ENCODE measurements at places on chromosomes 2 and 18. TPM values are rescaled to one million over a fixed set of nuclear protein-coding genes. Genes with fewer than 3 reads are reported as not detected.

- no peak for DNase-seq
Measured at GRCh38 chr2:187775196-187775595, 221.0 kb upstream of the TFPI start.

DNA sequence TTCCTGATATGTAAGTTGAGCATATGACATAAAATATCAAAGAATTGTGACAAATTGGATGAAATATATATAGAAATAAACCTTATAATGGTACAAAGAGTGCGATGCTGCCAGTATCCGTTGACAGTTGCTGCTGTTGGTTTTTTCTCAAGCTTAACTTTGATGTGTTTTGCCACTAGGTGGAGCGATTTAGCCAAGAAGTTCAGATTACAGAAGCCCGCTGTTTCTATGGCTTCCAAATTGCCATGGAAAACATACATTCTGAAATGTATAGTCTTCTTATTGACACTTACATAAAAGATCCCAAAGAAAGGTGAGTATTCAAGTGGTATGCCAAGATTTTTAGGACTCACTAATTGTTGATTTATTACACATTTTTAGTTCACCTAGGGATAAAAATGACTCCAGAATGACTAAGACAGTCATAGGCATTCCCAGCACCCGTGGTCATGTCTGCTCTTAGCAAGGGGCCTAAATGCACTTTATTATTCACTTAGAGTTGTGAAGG lies 2.1 kb downstream of the RRM2 start:
- no peak for DNase-seq

DNA sequence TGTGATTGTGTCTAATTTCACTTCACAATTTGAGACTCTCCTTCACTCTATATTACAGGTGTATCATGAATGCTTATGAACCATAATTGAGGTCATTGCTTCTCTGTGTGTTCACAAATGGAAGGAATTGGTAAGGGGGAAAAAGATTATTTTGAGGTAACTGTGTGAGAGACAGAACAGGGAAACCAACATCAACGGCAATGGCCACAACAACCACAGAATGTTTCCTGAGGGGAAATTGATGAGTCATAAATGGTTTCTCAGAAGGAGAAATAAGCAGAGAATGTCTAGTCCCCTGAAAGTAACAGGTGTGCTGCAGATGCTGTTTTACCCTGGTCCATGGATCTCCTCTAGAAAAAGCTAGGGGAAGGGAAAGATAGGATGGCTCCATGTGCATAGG lies 361.2 kb upstream of the GALNT5 start:
- no peak for DNase-seq

GRCh38 chr18:44828080-44828479 lies 147.4 kb downstream of the SETBP1 start:
- DNase-seq: no peak

CNRIP1 gene
- total RNA-seq: 8.0 TPM

APCDD1 gene
- 38.0 TPM for total RNA-seq

RAB6D gene
- not detected for total RNA-seq

RTTN gene
- total RNA-seq: 10.6 TPM

DNA sequence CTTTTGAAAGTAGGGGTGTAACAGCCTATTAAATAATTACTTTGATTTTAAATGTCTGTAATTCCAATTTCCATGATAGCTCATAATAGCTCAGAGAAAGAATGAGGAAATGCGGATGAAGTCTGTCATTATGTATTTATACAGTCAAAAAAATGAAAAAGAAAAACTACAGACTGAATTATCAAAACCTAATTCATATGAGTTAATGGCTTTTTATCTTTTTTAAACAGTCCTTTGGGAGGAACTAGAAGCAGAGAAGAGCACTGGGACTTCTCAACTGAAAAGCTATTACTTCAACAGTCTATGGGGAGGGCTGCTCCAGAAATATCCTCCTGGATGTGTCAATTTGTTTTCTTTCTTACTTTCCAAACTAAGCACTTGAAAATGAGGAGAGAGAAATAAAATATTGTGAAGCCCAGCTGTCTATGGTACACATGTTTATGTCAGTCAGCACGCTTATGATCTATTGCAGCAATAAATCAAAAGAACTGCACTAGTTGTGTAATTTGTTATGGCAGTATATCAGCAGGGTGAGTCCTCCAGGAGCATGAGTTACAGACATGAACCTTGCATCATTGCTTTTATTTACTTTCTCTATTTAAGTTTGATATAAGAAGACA lies 1550.2 kb downstream of the LRP1B start:
- no peak for DNase-seq

ALKAL2 gene
- 1.1 TPM for total RNA-seq

DNA sequence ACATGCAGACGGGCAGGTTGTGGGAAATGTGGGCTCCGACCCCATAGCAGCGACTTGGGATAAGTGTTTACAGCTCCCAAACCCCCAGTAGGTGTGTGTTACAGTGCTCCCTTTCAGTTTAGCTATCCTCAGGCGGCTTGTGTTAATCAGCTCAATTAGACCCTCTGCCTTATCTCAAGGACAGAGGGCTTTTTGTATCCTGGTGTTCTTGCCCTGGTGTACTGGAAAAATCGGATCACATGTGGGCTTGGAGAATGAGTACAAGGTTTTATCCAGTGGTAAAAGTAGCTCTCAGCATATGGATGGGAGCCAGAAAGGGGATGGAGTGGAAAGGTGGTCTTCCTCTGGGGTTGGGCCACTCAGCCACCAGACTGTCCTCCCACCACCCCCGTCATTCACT lies 264.7 kb upstream of the SYT4 start:
- no peak for DNase-seq

PAX3 gene
- total RNA-seq: 0.30 TPM

GRCh38 chr18:3058328-3059191 lies 45.6 kb upstream of the LPIN2 start:
- DNase-seq: no peak

- DNase-seq: no peak
Measured at GRCh38 chr2:190129421-190130199, 67.1 kb upstream of the MSTN start.

GRCh38 chr2:60212181-60212945 lies 341.1 kb downstream of the BCL11A start:
- DNase-seq: no peak

ACKR3 gene
- 39.3 TPM for total RNA-seq

- DNase-seq: peak; percentile 84
Measured at GRCh38 chr2:241844066-241844728, 14.5 kb downstream of the PDCD1 start.

DNA sequence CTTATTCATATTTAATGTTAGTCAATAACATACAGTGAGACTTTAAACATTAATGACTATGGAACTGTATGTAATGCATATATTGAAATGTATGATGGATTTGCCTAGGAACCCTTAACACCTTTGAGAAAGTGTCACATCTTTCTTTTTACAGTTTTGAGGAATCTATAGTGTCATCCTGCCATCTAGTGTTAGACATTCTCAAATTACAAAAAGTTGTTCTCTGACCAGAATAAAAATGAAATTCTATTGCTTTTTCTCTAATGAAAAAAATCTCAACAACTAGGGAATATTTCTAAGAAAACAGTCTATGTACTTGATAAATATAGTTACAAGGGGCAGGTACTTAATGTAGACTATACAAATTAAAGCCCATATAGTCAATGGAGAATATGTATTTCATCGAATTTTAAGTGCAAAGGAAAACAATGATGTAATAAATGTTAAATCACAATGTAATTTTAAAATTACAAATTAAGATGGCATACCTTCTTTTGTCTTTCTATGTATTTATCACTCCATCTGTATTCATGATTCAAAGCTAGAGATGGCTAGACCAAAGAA lies 5.1 kb upstream of the CALCRL start:
- no peak for DNase-seq

DNA sequence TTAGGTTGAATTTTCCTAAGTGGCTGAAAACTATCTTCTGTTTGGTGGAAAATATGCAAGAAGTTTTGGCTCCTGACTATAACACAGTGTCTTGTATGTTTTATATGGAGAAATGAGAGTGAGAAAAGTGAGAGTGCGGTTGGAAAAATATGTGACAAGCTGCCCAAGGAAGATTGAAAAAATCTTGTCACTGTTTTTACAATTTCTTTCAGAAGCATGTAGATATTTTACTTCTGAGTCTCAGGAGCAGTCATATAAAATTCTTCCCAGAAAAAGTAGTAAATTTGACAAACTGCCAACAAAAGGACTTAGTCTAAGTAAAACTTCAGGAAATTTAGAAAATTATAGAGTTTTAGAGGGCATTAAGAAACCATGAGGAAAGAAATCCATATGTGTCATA lies 19.4 kb upstream of the RMND5A start:
- DNase-seq: no peak

DNA sequence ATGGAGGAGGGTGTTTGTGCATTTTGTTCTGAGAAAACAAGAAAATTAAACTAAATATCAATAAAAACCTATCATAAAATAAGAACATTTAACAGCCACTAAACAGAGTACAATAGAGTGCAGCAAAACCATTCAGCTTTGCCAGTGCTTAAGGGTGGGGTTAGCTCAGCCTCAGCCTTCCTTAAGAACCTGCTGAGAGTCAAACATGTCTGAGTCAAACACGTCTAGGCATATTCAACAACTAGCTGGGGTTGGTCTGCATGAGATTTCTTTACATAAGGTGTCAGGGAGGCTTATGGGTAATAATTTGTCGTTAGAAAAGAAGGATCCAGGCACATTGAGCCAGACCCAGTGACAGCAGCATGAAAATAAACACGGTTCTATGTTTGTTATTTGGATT lies 298.2 kb downstream of the SP3 start:
- DNase-seq: no peak

CYTIP gene
- 0.82 TPM for total RNA-seq

DNA sequence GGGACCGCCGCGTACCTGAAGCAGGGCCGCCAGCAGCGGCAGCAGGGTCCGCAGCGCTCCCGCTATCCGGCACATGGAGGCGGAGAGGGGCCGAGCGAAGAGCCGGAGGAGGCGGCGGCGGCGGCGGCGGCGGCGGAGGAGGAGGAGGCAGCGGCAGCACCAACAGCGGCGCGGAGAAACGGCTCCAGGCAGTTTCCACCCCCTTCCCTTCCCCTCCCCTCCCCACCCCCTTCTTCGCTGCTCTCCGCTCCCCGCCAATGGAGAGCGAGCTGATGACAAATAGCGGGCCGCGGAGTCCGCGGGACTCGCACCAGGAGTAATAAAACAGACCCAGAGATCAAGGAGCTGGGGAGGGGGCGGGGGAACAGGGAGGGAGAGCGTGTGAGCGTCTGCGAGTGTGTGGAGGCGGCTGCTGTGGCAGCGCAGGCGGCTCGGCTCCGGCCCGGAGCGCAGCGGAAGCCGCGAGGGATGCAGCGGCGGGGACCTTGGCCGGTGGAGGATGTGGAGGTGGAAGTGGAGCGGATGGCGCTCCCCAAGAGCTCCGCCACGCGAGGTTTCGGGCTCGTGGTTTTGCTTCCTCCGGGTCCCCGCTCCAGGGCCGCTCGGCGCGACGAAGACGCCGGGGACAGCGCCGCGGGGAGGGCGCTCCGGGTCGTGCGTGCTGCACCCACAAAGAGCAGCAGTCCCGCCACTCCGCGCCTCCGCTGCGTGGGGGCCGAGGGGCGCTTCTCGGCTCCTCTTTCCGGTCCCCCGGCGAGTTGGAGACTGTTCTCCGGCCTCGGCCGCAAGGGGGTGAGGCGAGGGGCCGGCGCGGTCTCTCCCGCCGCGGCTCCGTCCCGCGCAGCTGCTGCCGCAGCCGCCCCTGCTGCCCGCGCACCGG lies at the start of gene CDH2:
Gene CDH2 (minus strand): TSS at position 183 of the 880 bp plus-strand sequence. CDS start 108 bp downstream, at position 75.
- peak; percentile 70 for DNase-seq

- no peak for DNase-seq
Measured at GRCh38 chr2:113376913-113377445, 60.5 kb upstream of the ZNG1B start.

DNA sequence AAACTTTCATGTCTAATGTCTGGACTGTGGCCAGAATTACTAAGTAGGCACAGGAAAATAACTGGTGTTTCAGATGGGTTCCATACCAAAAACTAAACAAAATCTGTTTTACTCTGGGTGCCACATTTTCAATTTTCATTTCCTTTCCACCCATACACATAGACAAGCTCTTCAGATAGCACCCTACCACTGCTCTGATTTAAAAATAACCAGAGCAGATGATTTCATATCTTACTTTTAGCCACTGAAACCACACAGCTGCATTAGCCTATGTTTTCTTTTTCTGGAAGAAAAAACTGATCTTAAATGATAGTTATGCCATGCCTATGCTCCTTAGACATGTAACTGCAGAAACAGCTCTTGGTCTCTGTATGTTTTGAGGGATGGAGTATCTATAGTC lies 647.6 kb downstream of the CPS1 start:
- DNase-seq: no peak

- DNase-seq: no peak
Measured at GRCh38 chr18:2306606-2307005, 264.7 kb downstream of the METTL4 start.

- DNase-seq: no peak
Measured at GRCh38 chr2:23294238-23294637, 90.7 kb upstream of the KLHL29 start.

DNA sequence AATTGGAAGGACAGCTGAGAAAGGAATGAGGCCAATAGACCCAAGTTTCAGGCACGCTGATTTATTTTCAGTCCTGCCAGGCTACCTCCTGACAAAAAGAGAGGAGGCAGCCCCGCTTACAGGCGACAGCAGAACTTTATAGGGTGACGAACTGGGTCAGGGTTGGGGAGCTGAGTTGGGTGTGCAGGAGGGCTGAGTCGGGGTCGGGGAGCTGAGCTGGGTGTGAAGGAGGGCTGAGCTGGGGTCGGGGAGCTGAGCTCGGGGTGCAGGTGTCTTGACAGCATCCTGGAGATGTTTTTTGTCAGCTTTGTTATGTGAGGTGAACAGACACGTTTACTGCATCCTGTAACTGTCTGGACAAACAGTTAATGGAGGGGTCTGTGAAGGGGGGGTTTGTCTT lies 342.2 kb downstream of the ADCYAP1 start:
- no peak for DNase-seq

GRCh38 chr2:58336416-58336815 lies 95.3 kb upstream of the FANCL start:
- DNase-seq: no peak
